ENCODE measurements at places on chromosomes 12 and 14.

DNA sequence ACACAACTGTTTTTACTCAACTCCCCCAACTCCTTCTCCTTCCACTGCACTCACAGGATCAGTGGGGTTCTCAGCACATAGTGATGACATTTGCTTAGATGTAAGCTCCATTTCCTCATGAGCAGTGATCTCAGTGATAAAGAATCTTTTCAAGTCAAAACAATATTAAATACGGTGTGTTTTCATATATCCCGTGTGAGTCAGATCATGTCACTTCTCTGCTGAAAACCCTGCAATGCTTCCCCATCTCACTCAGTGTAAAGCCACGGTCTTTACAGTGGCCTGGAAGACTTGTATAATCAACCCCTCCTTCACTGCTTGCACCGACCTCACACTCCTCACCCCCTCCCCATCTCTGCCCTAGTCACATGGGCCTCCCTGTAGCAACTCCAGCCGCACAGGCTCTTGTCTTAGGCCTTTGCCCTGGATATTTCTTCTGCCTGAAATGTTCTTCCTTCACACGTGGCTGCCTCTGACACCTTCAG lies 149.7 kb upstream of the ARHGAP5 start:
- no peak for DNase-seq

GRCh38 chr14:61452452-61452851 lies 131.1 kb downstream of the PRKCH start:
- no peak for DNase-seq

DNA sequence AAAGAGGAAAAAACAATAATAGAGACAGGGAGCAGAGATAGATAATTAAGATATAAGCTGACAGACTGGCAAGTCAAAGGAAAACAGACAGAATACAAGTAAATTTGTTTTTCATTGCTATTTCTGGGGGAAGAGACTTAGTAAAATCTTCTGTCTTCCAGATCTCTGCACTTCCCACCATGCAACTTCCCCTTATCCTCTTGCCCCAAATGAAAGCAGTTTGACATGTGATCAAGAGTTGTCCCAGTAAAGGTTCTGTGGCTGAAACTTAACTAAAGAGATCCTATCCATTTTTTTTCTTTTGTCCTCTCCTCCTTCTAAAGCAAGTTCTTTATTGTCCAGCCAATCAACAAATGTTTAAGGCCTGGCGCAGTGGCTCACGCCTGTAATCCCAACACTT lies 1.5 kb upstream of the MLF2 start:
- DNase-seq, result no peak

DNA sequence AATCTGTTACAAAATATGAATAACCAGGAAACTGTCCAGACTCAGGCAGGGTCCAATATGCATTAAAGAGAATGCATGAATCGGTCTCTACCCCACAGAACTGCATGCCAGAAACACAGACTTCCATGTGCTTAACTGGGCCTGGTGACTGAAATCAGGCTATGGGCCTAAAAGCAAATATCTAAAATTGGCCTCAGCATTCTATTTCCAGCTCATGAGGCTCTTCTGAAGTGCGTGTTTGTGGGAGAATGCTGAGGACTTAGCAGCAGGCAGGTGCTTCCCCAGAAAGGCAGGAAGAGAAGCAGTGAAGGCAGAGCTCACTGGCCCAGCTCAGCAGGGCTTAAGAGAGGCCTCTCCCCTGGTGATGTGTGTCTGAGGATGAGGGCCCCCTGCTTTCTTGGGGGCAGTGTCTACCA lies 48.5 kb downstream of the ADGRD1 start:
- no peak for DNase-seq

DNA sequence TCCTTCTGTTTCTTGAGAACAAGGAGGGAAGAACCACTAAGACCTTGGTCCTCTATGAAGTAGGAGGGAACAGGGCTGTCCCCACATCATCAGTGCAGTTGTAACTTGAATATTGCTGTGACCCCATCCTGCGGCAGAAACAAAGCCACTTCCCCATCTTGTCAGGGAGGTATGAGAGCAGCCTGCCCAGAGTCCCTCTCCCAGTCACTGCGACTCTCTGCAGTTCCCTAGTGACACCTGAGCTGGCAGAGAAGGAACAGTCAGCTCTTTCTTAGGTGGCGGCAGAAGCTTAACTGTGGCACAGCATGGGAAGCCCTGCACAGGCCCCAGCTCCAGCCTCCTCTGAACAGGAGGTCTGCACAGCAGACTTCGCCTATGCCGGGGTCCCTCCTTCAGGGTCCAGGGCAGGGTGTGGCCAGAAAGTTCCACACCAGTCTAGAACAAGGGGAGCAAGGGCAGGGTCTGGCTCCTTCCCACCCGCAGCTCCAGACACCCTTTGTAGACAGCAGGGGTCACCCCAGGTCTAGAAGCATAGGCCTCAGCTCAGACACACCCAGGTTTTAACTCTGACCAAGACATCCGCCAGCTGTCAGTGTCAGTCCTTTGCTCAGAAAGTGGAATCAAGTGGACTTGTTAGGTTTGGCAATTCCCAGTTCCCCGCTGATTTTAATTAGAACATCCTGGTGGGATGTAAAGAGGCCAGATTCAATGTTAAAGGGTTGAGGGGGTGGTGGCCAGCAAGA lies 36.8 kb downstream of the DEGS2 start:
- DNase-seq, result no peak

DNA sequence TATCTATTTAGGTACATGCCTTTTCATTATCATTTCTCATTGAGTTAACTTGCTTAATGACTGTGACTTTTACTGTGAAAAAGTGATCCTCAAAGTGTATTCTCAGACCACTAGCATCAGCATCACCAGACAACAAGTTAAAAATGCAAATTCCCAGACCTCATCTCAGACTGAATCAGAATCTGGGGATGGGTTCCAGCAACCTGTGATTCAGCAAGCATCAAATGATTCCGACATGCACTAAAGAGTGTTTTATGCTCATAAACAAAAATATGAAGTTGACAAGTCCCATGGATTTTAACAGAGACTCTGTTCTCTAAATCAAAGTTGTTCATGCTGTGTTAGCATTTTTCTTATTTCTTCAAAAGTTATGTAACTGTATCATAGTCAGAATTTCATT lies 130.6 kb downstream of the BCAT1 start:
- DNase-seq, result no peak

DNA sequence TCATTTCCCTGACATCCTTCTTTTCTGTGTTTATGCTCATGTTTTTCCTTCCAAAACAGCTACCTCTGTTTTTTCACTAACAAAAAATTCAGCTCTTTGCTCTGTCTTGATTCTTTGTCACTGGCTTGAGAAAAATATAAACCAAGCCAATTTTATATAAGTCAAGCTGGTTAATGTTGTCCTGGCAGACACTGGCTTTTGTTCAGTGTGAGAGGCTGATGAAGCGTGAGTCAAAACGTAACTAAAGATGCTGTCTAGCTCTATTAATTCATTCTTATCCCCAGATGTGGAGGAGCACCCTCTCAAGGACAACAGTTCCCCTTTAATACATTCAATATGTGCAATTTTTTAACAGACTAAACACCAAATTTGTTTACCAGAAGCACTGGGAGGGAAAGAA lies 15.8 kb downstream of the TSPAN8 start:
- no peak for DNase-seq

GRCh38 chr14:50040401-50040775 lies 76.0 kb downstream of the VCPKMT start:
- no peak for DNase-seq

DNA sequence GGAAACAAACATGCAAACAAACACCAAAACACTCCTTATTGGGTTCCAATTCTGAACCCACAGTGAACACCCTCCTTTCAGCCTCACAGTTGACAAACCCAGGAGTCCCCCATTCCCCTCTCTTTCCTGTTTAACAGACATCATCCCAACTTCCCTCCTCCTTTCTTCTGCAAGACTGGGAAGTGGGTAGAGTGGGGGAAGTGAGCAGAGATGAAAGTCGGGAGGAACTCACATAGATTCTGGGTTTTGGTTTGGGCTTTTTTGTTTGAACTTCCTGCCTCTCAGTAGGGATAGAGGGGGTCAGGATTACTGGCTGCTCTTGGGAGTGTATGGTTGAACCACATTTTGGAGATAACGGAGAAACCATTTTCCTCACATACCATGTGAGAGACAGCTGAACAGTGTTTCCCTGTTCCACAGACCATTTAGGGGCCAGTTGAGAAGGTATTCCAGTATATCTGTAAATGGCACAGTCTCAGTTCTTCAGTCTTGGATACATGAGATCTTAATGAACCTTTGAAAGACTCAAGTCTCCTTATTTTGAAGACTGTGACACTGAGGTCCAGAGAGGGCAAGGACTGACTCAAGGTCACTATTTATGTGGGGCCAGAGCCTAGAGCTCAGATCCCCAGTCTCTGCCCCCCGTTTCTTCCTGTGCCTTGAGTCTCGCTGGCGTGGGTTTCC lies 3.9 kb upstream of the GPR84 start:
- no peak for DNase-seq

DNA sequence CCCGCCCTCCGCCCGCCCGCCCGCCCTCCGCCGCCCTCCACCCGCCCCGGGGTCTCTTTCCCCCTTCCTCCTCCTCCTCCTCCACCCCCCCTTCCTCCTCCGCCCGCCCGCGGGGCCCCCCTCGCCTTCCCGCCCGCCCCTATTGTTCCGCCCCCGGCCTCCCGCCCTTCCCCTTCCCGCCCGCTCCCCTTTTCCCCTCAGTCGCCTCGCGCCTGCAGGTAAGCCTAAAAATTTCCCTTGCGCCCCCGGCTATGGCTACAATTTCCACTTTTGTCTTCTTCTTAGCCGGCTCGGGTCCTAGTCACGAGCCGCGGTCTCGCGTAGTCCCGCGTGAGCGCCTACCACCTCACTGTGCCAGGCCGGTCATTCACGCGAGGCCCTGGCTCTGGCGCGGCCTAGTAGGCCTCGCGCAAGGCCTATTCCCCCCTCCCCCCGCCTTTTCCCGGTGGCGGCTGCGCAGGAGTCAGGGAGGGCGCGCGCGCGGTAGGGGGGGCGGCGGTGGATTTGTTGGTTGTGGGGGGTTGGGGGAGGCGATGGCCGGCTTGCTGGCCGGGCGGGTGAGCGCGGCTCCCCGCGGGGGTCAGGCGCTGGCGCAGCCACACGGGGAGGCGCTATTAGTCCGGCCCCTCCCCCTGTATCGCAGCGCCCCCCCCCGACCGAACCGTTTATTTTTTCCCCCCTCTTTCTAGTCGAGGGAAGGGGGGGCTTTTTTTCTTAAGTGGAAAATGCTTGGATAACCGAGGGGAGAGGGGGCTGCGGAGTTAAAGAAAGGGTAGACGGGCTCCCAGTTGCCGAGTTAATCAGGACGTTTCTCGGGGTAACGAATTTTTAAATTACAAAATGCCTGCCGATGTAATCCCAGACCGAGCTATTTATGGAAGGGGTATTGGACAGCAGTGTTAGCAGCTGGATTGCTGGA lies 516 bp downstream of the PCBP2 start:
- no peak for DNase-seq
